Kidney epithelial cell (primary cell): ENCODE measurements at places on chromosomes 13 and 19. TPM values are rescaled to one million over a fixed set of nuclear protein-coding genes. Genes with fewer than 3 reads are reported as not detected.

DNA sequence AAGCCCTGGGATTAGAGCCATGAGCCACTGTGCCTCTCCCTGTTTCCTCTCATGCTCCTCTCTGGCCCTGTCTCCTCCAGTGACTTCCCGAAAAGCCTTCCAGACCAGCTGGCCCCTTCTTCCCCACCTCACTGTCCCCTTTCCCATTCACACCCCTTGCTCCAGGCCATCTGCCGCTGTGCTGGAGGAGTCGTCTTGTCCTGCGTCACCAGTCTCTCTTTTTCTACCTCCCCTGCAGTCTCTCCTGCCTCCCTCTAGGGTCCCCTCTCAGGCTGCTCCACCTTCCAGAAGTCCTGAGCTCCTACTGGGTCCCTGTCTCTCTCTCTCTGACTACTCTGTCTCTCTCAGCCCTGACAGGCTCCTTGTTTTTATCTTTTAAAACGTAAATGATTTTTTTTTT is 5.3 kb upstream of the FFAR1 start:
- DNase-seq: no peak

DNA sequence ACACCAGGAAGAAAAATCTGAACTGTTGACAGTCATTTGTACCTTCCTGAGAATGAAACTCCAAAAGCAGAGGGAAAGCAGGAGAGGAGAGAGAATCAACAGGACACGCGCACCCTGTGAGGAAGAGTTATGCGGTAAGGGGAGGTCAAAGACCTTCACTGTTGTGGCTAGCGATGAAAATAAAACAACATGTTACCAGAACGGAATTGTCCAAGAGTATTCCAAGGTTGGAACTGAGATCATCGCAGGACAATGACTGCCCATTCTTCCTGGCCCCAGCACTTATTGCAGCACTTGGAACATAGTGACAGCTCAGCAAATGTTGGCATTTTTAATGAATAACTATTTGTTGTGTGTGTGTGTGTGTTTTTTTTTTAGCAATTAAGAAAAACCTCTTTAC is 176.0 kb upstream of the TSC22D1 start:
- DNase-seq: no peak

DNA sequence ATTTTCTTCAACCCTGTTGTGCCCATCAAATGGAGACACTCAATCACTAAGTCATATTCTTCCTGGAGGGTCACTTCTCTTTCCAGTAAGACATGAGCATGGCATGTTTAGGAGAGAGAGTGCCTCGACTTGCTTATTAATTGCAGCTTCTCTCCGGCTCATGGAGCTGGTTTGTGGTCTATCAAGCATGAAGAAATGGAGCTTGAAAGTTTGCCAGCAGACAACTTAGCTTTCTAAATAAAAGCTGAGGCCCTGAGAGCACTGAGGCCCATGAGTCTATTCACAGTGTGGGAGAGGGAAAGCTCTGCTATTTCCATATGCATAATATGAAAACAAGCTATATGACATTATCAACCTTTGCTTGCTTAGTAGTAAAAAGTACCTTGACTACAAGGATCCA is 378.5 kb downstream of the FGF9 start:
- DNase-seq: peak; percentile 2

Gene TYK2
- 64.8 and 104 TPM in 2 replicates for total RNA-seq

DNA sequence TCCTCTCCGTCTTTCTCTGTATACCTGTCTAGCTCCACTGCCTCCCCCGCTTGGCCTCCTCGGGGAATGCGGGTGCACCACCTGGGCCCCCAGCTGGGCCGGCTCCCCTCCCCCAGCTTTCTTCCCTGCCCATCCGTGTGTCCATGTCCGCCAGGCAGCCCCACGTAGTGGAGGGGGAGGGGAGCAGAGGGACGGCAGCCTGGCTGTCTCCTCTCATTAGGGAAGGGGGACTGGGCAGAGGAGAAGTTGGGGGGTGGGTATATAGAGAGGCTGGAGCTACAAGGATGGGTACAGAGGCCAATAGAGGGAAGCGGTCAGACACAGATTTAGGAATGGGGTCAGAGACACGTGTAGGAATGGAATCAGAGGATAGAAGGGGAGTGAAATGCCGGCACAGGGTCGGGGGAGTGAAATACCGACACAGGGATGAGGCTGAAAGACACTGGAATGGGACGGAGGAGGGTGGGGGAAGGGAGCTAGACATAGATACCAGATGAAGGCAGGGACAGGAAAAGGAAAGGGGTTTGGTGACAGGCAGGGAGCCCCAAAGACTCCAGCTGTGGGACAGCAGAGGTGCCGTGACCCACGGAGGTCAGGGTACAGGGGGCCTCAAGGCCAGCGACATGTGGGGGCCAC is 2.8 kb downstream of the NECTIN2 start:
- no peak for DNase-seq

GRCh38 chr13:107234319-107235073 is 666.6 kb upstream of the ARGLU1 start:
- DNase-seq: no peak

- DNase-seq: no peak
Measured at GRCh38 chr13:45584816-45585215, 30.7 kb downstream of the ERICH6B start.

Gene HIPK4
- 0.55 TPM in 1 of 2 replicates, not detected in the other for total RNA-seq

DNA sequence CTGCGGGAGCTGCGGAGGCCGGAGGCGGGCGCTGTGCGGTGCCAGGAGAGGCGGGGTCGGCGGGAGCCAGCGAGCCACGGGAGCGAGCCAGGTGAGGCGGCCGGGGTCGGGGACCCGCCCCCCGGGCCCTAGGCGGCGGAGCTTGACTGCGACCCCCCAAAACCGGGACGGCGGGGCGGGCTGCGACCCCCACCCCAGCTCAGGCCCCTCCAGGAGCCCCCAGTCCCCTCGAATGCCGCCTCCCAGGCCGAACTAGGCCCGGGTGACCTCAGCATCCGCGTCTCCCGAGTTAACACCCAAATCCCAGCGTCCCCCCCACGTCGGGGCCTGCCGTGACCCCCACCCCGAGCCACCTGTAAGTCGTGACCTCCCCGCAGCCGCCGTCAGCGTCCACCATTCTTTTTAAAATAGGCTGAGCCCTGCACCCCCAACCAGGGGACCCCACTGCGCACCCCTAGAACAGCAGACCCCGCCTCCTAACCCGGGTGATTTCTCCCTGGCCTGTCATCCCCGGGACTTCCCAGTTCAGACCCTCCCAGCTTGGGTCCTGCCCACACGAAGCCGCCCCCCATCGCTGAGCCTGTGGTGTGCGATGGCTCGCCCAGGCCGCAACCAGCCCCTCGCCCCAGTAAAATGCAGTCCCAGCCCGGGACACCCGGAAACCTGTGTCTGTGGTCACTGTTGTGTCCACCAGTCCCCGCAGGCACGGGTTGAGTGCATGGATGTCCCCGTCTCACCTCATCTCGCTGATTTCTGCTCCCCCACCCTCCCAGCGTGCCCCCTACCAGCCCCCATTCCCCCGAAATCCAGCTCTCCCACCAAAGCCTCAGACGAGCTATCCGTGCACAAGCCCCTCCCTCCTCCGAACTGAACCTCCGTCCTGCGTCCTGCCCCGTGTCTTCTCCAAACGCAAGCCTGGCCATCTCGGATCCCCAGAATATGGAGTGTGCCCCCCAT is 551 bp downstream of the FZR1 start:
- DNase-seq: no peak

Gene NKG7
- not detected in 2 replicates for total RNA-seq

Gene WDR62
- 1.8 and 2.8 TPM in 2 replicates for total RNA-seq

Gene SAMD1
- 21.8 and 42.0 TPM in 2 replicates for total RNA-seq

- no peak for DNase-seq
Measured at GRCh38 chr13:32902874-32903273, 113.3 kb upstream of the KL start.

- DNase-seq: no peak
Measured at GRCh38 chr13:73140801-73141200, 82.0 kb downstream of the KLF5 start.

DNA sequence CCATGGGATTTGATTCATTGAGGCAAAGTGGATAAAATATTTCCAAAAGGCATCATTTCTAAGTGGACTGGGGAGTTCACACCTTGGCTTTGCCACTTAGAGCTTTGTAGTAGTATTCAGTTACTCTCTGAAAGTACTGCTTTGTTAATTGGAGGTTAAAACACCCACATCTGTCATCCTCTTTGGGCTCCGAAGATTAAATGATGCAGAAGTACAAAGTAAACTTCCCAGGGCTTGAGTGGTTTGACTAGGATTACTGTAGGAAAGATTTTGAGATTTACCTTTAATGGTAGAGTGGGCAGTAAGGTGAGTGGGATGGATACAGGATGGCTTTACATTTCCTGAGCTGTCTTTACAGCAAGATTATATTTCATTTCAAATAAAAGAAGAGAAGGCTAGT is 42.4 kb downstream of the WASF3 start:
- no peak for DNase-seq

GRCh38 chr13:51603716-51604115 is 19.5 kb downstream of the WDFY2 start:
- DNase-seq: no peak

GRCh38 chr13:36026531-36026930 is 104.7 kb downstream of the DCLK1 start:
- no peak for DNase-seq

Gene FBXO27
- 3.0 and 6.9 TPM in 2 replicates for total RNA-seq

Gene SERPINE3
- not detected in 2 replicates for total RNA-seq

- no peak for DNase-seq
Measured at GRCh38 chr13:29160862-29161261, 340.7 kb downstream of the MTUS2 start.

Gene OR4F17
- total RNA-seq: not detected in 2 replicates

GRCh38 chr13:107069108-107069776 is 501.3 kb upstream of the ARGLU1 start:
- DNase-seq: no peak

DNA sequence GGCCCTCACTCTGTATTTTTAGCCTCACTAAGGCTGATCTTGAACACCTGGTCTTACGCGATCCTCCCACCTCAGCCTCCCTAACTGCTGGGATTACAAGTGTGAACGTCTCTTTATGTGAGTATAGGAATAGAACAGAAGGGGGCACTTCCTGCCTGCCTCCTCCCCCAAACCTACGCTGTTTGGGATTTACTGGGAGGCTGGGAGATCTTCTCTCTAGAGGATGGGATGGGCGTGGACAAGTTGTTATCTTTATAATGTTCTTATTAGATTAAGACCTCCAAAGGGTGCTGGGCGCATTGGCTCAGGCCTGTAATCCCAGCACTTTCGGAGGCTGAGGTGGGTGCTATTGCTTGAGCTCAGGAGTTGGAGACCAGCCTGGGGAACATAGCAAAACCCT is 2.9 kb upstream of the CSNK1G2 start:
- DNase-seq: no peak

GRCh38 chr19:4547303-4548237 is 7.7 kb upstream of the LRG1 start:
- no peak for DNase-seq

Gene CCDC169
- total RNA-seq: 3.8 and 7.3 TPM in 2 replicates

Gene CGB8
- total RNA-seq: 3.3 and 7.4 TPM in 2 replicates

DNA sequence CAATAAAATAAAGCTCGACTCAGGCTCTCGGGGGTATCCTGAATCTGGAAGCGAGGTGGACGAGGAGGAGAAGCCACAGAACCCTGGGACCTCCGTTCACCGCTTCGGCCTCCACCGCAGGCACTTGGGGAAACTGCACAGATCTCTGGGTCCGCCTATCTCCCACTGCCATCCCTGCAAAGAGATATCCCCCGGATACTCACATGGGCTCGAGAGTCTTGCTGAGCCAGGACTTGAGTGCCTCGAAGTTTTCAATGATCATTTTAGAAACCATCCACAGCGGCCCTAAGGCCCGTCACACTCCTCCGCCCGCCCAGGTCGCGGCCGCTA is 589 bp downstream of the RBM26 start:
- DNase-seq: no peak

GRCh38 chr19:18589380-18590272 is 1.0 kb downstream of the REX1BD start:
- no peak for DNase-seq

DNA sequence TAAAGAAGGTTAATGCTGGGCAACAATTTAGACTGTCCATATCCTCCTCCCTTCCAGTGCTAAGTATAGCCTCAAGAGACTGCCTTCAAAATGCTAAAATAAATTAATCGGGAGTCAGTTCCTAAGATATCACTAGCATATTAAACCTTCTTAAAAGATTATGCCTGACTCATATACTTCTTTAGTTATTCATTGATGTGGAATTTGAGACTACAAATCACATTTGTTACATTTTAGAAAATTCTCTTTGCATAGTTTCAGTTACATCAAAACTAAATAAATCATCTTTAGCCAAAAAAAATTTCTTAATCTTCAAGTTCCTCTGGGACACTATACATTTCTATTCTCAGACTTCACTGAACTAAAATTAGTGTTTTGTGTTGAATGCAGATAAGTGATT is 769.1 kb downstream of the PCDH9 start:
- no peak for DNase-seq

DNA sequence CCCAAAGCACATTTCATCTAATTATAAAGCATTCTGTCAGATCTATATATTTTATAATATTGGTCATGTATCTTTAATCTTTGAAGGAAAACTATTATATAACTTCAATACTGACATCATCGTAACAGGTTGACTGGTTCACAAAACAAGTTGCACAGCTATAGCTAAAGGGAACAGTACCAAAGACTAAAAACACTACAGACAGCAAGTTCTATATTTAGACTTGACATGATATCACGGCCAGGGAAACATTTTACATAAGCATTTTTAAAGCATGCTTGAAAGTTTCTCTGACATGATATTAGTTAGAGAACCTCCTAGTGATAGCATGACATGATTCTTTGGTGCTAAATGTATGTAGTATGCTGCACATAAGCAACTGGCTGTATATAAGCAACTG is 182.5 kb downstream of the NDFIP2 start:
- no peak for DNase-seq

- no peak for DNase-seq
Measured at GRCh38 chr19:51002089-51002532, 707 bp upstream of the KLK8 start.

DNA sequence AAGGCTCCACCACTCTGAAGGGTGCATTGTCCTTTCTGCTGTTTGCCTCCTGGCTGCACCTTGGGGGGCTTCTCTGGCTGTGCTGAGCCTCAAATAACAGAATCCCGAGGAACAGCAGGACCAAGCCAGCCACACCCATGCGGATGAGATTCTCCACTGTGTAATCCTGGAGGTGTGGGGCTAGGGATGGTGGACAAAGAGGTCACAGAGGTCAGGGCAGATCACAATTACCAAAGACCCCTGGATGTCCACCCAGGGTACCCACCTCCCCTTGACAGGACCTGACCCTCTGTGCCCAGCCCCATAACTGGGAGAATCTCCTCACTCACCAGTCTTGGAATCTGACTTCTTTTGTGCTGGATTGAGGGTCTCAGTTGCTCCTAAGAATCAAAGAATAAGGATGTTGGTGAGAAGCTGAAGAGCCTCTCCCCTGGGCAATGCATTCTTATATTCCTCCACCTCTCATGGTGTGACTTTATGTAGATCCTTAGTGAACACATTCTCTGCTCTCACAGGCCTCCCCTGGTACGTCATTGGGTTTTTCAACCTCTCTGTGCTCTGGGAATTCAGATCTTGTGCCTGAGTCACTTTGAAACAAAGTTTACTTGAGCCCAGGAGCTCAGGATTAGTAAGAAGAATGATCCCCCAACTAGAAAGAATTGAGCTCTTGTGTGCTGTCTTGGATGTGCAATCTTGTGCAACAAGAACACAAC is 5.2 kb downstream of the LILRA4 start:
- no peak for DNase-seq
